ENCODE measurements at places on chromosomes 3 and 15. TPM values are rescaled to one million over a fixed set of nuclear protein-coding genes. Genes with fewer than 3 reads are reported as not detected.

GRCh38 chr3:45208586-45208985, 17.5 kb downstream of the TMEM158 start:
- DNase-seq = no peak

DNA sequence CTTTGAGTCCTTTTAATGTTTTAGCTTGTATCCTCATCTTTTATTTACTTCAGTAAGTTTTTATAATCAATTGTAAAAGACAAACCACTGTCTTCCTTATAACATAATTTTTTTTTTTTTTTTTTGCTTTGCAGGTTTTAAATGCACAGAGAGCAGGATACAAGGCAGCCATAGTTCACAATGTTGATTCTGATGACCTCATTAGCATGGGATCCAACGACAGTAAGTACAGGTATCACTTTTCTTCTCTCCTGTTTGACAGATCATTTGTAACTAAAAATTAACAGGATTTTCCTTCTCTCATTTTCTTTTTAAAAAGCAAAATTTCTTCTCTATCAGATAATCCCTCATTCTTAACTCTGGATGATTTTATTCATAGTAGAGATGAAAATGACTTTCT, 75.4 kb downstream of the PFN2 start:
- no peak for DNase-seq

DNA sequence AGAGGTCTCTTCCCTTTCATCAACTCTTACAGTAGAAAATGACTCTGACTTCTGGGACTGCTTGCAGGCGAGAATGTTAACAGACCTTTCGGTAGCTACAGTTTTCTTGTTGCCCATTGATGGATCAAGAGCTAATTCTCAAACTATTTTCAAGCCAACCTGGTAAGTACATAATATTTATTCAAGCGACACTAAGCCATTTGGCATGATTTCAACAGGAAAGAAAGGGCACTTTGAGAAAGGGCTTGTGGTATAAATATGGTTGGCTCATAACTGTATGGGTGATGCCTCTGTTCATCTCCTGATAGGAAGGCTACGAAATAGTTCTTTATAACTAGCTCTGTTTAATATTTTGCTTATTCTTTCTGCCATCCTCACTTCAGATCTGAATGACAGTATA, 196.2 kb upstream of the CNTN4 start:
- no peak for DNase-seq

DNA sequence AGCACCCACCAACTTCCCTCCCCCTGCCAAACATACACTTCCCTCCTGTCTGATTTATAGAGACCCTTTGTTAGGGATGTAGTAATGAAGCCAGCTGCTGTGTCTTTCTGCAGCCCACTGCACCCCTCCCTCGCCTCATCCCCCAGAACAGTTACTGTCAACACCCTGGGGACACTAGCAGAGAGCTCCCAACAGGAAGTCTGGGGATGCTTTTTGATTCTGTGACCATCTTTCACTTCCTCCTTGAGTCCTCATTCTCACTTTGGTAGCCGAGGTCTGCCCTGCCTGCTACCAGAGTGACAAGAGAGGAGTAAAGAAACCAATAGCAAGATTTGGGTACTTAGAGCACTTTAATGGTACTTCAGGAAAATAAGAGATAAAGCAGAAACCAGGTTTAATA, 201.6 kb downstream of the SATB1 start:
- no peak for DNase-seq

DNA sequence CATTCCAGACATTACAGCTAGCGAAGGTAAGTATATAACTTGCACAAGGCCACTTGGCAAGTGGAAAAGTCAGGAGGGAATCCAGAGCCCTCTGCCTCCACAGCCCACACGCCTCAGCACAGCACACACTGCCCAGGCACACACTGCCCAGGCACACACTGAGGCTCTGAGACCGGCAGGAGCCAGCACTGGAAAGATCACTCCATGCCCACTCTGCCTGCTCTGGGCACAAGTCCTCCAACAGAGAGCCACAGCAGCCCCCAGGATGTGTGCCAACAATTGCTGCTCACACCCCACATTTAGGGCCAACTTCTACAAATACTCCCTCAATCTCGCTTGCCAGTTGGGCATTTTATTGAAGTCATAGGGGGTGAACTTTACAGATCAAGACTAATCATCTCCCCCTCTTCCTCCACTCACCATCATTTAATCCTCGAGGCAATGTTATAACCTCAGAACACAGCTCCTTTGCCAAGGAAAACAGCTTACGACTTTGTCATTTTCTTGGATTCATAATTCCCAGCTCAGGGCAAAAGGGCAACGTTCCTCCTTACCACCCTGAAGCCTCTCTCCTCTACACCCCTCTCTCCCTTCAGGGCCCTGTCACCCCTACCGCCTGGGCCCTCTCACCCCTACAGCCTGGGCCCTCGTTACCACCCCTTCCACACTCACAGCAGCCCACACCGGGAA, 53.0 kb upstream of the TPM1 start:
- DNase-seq = no peak

DNA sequence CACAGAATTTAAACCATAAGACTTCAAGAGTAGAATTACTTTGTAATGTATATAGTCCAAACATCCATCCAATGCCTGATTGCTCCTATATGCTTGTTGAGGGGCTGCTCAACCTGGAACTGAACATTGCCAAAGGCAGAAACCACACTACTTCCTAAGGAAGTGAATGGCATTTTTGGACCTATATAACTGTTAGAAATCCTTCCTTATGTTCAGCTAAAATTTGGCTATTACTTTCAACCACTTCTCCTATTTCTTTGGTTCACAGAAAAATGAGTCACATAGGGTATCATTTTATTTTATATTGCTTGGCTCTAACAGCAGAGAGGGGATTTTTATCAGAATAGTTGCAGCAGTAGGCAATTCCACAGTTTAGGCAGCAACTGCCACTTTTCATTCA, 342.1 kb downstream of the SLC9A9 start:
- no peak for DNase-seq

GRCh38 chr3:1318296-1319005, 225.6 kb downstream of the CNTN6 start:
- DNase-seq = no peak

Gene ATR
- 23.2 TPM for total RNA-seq

Gene TMOD2
- total RNA-seq = 13.3 TPM
